ENCODE measurements at places on chromosomes 13 and 19.

GRCh38 chr19:33496038-33496895 is 25.3 kb downstream of the PEPD start:
- DNase-seq, result no peak

DNA sequence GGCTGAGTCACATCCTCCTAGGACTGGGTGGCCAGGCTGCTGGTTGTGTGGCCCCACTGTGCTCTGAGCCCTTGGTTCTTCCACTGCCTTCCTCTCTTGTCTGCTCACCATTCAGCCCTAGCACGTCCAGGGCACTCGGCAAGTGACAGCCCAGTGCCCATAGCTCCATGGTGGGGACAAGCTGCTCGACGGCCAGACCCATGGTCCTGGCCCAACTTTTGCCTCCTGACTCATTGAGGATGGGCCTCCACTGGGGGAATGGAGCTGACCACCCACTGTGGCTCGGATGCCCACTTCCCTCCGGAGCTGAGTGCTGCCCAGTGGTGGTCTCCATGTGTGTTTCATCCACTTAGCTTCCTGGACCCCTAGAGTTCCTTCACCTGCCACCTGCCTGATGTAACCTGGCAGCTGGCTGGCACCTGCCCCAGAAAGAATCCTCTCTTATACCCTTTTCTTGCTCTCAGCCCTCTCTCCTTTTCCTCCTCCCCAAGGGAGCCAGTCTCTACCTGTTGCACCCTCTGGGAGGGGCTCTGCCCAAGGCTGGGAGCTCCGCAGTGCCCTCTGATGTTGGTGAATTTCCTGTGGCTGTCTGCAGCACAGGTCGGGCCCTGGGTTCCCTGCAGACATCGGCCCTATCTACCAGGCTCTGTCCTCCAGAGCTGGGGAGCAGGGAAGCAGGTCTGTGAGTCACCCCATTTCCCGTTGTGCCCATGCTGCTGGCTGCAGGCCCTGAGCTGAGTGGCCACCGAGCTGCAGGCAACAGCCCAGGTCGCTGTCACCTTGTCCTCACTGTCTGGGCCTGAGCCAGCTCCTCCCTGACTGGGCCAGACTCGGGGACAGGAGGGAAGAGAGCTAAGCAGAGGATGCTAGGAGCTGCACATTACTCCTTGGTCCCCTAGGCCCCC is 7.4 kb downstream of the CHST8 start:
- DNase-seq, result no peak

GRCh38 chr19:4904481-4904880 is 1.8 kb upstream of the ARRDC5 start:
- no peak for DNase-seq

DNA sequence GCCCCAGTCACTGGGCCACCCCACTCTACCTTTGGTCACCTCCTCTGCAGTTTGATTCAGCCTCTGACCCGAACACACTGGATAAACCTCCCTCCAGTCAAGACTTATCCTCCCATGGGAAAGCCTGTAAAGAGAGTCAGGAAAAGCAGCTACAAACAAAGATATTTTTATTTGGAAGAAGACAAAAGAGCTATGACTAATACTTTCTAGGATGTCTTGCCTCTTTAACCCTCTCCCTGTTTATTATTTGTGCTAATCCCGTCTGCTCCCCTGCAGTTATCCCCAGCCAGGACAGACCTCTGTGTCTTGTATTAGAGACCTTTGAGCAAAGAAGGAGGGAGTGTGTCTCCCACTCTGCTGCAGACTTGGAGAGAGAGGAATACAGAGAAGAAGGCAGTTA is 178.3 kb downstream of the EFNB2 start:
- no peak for DNase-seq

- DNase-seq, result no peak
Measured at GRCh38 chr19:1105008-1105872, 1.4 kb downstream of the GPX4 start.

DNA sequence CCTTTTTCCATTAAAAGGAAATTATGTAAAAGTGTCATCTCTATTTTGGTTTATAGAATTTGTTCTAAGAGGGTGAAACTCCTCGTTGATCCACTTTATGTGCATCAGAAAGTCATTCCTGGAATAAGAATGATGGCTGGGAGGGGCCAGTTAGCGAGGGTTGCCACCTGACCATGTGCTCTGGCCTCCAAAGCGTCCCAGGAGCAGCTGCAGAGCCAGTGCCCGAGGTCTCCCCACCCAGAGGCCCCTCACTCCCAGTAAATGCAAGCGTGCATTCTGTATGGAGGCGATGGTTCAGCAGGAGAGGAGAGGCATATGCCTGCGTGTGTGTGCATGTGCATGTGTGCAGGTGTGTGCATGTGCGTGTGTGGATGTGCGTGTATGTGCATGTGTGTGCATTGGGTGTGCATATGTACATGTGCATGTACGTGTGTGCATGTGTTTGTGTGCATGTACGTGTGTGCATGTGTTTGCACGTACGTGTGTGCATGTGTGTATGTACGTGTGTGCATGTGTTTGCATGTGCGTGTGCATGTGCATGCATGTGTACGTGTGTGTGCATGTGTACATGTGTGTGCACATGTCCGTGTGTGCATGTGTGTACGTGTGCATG is 345.8 kb downstream of the TEX29 start:
- DNase-seq, result no peak

GRCh38 chr13:94400874-94401273 is 78.6 kb downstream of the DCT start:
- no peak for DNase-seq

- DNase-seq, result peak; percentile 94
Measured at GRCh38 chr19:18281082-18282020, at the start of gene JUND. Gene JUND (minus strand): TSS chr19:18281622. CDS start chr19:18281484, 138 bp downstream.

- no peak for DNase-seq
Measured at GRCh38 chr19:58353717-58354477, 605 bp upstream of the A1BG start.

GRCh38 chr19:11736696-11737095 is 2.0 kb downstream of the ZNF823 start:
- no peak for DNase-seq

DNA sequence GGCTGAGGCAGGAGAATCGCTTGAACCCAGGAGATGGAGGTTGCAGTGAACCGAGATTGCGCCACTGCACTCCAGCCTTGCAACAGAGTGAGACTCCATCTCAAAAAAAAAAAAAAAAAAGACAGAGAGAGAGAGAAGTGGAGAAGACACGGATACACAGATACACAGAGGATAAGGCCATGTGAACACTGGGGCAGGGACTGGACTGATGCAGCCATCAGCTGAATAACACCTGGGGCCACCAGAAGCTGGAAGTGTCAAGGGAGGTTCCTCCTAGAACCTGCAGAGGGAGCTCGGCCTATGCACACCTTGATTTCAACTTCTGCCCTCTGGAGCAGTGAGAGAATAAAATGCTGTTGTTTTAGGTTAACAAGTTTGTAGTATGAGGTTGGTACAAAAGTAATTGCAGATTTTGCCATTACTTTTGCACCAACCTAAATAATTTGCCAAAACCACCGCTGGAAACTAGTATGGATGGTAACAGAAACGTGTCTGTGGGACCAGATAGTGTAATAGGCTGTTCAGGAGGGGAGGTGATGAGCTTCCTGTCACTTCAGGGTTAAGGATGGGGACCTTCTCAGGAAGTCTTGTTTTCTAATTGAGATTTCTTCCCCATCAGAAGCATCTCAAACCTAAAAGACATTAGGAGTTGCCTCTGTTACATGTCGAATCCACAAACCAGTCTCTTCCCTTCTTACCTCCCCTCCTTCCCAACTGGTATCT is 36.4 kb upstream of the IGSF23 start:
- DNase-seq, result peak; percentile 55

- DNase-seq, result no peak
Measured at GRCh38 chr19:55537741-55538111, 793 bp upstream of the SBK2 start.

GRCh38 chr13:49627831-49628652 is at the start of gene ARL11:
Gene ARL11 (plus strand): TSS chr13:49628507. CDS start chr13:49630448, 1,941 bp downstream.
- DNase-seq, result peak; percentile 81

- no peak for DNase-seq
Measured at GRCh38 chr19:45764945-45765701, 3.9 kb downstream of the SIX5 start.

- DNase-seq, result no peak
Measured at GRCh38 chr19:35120898-35121297, 5.3 kb downstream of the FXYD3 start.

DNA sequence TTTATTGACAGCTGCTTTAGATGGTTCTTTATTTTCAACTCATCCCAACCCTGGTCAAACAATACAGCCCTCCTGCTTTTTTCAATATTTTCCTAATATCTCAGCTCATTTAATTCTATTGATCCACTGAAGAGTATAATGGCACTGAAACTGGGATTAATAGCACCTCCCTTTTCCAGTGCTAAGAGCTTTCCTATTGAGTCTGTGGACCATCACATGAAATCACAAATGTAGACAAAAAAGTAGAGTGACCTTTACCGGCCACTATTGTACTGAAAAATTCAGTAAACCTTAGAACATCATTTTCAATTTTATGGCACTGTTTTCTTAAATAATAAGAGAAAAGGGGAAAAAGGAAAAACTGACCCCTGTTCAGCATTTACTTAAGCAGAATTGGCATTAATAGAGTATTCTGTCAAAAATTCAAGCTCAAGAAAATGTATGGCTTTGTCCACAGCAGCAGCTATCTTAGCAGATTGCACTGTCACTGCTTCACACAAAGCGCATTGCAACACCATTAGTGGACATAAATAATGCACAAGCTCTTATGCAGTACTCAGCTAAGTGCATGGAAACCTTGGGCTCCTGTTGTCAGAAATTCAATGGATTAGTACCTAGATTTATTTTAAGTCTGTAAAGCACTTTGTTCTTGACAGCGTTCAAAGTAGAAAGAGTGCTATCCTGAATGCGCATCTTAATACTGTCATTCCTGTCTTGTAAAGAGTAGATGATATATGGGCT is 851.0 kb upstream of the KLHL1 start:
- no peak for DNase-seq

DNA sequence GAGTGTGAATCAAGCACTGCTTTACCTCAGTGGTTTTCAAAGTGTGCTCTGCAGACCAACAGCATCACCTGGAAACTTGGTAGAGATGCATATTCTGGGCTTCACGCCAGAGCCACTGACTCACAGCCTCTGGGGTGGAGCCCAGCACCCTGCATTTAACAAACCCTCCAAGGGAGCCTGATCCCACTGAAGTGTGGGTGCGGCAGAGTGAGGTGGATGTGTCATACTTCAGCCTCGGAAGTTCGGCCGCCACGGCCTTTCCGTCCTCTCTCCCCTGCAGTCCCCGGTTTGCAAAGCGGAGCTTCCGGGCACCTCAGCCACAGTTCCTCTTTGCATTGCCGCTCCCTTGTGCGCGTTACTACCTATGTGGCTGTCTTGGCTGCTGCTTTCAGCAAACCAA is 33.3 kb upstream of the MICU2 start:
- DNase-seq, result peak; percentile 73

- DNase-seq, result no peak
Measured at GRCh38 chr13:96252903-96253302, 163.0 kb downstream of the HS6ST3 start.

DNA sequence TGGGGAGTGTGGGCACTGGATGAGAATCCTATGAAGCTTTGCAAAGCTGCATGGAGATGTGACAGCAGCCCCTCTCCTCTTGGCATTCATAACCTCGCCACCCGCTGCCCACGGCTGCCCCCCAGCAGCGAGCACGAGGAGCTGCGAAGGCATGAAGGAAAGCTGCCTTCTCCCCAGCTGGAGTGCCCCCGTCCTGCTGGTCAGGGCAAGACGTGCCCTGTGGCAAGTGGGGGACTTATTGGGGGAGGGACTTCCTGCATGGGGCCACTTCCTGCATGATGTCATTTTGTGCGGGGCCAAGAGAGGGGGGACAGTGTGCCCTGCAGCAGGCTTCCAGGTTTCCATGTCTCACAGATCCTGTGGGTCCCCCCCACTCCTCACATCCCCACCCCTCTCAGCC is 85.9 kb downstream of the TSHZ3 start:
- no peak for DNase-seq

GRCh38 chr13:24230428-24231072 is 70.0 kb downstream of the SPATA13 start:
- no peak for DNase-seq

DNA sequence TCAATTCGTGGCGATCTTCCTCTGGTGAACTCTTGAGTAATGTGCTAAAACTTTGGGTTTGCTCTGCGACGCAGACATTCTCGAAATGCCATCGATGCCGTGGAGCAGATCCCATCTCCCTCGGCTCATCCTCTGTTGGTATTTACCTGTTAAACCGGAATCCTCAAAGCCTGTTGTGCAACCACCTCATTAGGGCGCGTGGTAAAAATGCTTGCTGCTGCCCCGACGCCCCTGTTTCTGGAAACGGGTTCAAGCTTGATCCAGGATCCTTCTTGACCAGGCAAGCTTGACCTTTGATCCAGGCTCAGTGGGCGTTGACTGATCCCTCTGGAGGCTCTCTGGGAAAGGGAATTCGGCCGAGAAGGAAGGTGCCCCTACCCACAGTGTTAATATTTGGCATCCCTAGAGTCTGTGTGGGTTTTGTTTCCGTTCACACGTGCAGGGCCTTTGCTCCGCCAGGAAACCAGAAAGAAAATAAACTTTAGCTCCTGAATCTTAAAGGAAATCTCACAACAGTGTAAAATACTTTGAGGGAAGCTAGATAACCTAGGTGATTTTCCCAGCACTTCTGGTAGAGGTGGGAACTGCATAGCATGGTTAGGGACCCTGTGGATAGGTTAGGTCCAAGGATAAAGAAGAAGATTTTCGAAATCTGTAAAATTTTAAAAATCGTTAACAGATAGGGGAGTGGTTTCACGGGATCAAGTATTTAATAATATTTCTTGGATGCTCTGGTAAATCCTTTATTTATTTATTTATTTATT is 1.1 kb downstream of the LSM14A start:
- peak; percentile 45 for DNase-seq

DNA sequence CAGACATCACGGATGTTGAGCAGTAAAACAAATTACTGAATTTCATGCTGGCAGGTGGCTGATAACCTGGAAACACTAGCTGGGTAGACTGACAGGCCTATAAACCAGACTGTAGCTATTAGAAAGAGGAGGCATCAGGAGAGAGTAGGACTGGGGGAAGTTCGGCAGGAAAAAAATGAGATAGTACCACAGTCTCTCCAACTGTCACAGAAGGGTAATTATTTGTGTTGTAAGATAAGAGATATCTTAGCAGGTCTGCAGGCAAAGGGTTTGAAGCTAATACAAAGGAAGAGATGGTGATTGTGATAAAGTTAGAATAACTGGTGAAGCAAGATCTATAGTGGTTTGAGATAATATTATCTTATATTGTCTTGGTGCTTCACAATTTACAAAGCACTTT is 41.7 kb downstream of the MIPEP start:
- no peak for DNase-seq

DNA sequence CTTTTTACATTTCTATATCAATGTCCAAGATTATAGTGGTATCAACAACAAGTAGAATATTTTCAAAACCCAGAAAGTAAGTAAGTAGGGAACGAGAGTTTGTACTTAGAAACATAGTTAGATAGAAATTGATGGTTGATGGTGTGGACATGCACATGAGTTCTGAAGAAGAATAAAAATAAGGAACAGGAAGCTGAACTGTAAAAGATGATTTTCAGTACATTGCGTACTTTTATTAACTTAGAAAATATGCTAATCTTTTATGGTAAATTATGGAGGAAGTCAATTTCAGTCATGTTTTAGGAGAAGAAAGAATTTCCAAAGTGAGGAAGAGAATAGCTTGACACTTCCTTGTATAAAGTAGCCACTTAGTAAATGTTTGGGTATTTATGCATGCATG is 12.3 kb upstream of the GPR18 start:
- no peak for DNase-seq

GRCh38 chr19:38455031-38455430 is 21.5 kb downstream of the RYR1 start:
- no peak for DNase-seq

GRCh38 chr19:58328999-58329398 is 2.2 kb downstream of the ZSCAN22 start:
- peak; percentile 39 for DNase-seq

- DNase-seq, result no peak
Measured at GRCh38 chr13:80382576-80382975, 41.6 kb upstream of the SPRY2 start.
